T-helper 2 cell treated with Interferon-gamma antibody and Interleukin-4, amounts not matched to agents 5 μg/mL and 100 μg/mL, for 36 hours (primary cell): ENCODE measurements at places on chromosomes 4 and X.
A peak's percentile ranks its signal among the peaks of the same experiment; 100 is the strongest.

DNA sequence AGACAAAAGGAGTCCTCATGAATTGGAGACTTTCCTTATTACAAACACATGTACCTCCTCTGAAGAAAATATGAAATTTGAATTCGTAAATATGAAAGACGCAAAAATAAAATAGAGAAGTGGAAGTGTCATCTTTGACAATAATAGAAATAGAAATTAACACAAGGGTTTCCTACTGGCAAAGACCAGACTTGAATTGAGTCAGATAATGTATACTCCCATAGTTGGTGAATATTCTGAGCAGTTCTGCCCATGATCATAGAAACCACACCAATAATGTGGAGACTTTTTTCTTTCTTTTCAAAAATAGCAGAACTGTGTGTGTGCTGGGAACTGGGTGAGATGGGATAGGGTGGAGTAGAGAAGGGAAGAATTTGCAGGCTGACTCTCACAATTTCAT lies 277.7 kb upstream of the TET2 start:
- DNase-seq: no peak

GRCh38 chrX:112636951-112637581 lies 42.7 kb downstream of the LHFPL1 start:
- DNase-seq: no peak

- no peak for DNase-seq
Measured at GRCh38 chrX:15425024-15425423, 40.8 kb upstream of the VEGFD start.

- no peak for DNase-seq
Measured at GRCh38 chr4:37486166-37486565, 200.0 kb downstream of the RELL1 start.

GRCh38 chrX:44945736-44946135 lies 72.7 kb downstream of the KDM6A start:
- DNase-seq: peak; percentile 4

- no peak for DNase-seq
Measured at GRCh38 chrX:44876086-44876485, 3.1 kb downstream of the KDM6A start.

- DNase-seq: no peak
Measured at GRCh38 chrX:8147226-8147625, 23.8 kb downstream of the VCX2 start.

DNA sequence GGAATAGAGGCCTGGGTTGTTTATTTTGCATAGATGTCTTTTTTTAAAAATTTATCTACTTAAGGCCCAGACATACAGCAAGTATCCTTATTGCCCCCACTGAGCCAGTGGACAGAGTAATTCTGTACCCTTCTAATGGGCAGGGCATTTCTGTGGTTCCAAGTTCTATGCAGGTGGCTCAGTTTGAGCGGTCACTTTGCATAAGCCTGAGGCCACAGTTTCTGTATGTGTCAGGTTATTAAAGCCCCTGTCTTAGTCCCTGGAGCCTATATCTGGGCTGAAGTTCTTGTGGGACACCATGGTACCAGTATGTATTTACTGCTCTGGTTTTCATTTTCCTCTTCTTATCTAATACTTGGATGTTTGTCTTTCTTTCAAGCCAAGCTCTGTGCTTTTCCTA lies 168.8 kb downstream of the MID1IP1 start:
- no peak for DNase-seq

- DNase-seq: no peak
Measured at GRCh38 chr4:64079316-64079715, 329.9 kb downstream of the TECRL start.

DNA sequence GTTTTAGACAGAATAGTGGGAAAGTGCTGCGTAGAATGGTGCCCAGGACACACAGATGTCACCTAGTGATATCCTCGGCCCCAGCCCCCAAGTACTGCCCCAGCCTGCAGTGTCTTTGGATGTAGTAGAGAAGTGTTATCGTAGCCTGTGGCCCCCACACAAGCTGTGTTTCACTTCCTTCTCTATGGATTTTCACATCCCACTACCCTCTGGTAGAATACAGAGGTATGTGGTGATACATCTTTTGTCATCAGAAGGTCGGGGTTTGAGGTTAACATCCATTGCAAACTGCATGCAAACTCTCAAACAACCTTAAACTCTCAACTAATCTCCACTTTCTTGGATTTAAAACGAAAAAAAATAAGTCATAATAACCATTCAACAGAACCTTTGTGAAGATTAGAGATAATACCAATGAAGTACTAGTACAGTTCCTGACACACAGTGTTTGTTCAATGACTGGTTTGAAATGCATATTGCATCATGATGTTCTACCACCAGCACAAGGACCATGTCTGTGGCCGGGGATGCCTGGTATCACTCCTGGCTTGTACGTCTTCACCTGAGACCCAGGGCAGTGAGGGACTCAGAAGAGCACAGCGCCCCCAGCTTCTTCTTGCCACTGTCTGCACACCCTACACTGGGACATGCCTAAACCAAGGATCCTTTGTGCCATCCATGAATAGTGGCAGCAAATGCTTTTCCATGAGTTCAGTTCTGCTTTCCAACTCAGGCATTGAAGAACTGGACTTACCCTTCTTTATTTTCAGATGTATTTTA lies 267.3 kb downstream of the DCTD start:
- DNase-seq: no peak

- no peak for DNase-seq
Measured at GRCh38 chrX:72050011-72050410, 81.7 kb downstream of the RTL5 start.

DNA sequence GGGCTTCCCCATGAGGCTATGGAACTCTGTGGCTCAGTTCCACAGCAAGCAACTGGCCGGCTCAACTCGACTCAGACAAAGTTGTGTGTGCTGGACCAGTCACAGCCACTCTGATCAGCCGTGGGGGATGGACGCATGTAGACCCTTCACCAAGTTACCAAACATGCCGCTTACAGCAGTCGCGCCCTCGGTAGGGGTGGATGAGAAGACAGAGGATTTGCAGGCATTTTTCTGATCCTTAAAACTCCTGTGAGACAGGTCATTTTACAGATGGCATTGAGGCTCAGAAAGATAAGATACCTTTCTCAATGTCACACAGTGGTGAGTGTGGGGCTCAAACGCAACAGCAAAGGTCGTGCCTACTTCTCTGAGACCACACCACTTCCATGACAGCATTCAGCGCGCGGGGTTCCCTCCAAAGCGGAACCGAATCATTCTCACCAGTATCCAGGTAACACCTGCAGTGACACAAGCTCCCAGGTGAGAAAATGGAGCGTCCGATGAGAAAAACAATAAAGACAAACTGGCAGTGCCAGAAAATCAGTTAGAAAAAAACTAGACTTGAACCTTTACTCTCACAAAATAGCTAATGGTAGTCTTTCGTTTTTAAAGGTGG lies 83.6 kb downstream of the RELL1 start:
- DNase-seq: no peak

GRCh38 chr4:40559585-40560465 lies 69.8 kb downstream of the RBM47 start:
- peak; percentile 27 for DNase-seq

- no peak for DNase-seq
Measured at GRCh38 chr4:75584067-75584466, 28.2 kb downstream of the ODAPH start.

DNA sequence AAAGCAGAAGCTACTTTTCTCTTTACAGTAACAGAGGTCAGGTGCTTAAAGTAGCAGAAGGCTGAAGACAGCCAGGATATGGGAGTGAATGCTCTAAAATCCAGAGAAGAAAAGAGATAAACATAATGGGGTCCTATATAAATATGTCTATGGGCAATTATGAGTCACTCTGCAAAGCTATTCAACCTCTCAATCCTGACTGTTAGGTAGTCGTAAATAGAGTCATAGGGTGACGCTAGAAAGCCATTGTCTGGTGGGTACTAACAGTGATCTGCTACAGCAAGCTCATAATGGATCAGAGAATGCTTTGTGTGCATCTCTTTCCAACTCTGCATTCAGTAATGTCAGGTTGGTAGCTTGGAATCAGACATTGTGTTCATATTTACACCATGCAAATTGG lies 53.5 kb upstream of the PDE5A start:
- DNase-seq: no peak

GRCh38 chr4:136741468-136741867 lies 790.8 kb downstream of the PCDH18 start:
- DNase-seq: no peak

DNA sequence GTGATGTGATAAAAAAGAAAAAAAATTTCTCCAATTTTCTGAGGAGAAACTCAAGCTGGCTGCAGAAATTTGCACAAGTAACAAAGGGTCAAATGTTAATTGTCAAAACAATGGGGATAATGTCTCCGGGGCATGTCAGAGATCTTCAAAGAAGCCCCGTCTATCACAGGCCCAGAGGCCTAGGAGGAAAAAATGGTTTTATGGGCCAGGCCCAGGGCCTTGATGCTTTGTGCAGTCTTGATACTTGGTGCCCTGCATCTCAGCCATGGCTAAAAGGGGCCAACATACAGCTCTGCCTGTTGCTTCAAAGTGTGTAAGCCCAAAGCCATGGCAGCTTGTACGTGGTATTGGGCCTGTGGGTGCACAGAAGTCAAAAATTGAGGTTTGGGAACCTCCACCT lies 961.0 kb downstream of the FAM133A start:
- DNase-seq: no peak

GRCh38 chr4:54228546-54228945 lies 547 bp upstream of the PDGFRA start:
- no peak for DNase-seq

DNA sequence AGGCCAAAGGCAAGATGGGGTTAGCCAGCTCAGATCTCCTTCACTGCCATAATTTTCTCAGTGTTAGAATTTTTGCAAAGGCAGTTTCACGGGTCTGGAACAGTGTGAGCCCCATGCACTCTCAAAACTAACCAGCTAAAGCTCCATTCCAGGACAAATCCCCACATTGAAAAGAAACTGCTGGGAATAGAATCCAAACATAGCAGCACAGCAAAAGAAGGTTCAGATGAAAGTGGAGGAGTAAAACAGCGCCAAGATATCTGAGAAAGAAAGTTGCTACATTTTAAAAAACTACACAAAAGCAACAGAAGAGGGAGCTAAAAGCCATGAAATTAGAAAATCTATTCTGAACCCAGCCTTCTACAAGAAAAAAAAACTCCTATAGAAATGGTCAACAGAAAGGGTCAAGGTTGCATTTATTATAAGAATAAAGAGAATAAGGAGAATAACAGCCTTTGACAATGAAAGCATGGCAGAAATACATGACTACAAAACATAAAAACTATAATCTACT lies 39.6 kb upstream of the SLC7A3 start:
- no peak for DNase-seq

- DNase-seq: peak; percentile 57
Measured at GRCh38 chr4:40205259-40206198, 8.7 kb downstream of the RHOH start.

DNA sequence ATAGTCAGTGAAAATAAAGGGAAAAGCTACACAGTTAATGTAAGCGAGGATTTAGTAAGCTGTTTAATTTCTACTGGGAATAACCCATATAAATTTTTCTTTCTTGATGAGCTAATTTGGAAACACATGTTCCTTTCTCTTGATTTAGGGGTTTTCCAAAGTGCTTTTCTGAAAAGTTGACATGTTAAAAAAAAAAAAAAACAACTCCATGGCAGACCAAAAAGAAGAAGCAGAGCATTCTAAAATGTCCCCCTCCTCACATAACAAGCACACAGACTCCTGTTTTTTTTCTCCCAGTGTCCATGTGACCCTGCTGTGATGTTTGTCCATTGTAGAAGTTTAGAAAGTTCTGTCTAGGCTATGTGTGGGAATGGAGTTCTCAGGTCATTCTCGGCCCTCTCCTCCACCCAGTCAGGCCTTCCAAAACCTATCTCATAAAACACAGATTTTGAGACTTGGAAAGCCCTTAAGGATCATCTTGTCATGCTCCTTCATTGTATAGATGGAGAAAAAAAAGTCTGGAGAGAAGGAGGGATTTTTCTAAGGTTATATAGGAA lies 792 bp downstream of the CLIC2 start:
- DNase-seq: no peak

DNA sequence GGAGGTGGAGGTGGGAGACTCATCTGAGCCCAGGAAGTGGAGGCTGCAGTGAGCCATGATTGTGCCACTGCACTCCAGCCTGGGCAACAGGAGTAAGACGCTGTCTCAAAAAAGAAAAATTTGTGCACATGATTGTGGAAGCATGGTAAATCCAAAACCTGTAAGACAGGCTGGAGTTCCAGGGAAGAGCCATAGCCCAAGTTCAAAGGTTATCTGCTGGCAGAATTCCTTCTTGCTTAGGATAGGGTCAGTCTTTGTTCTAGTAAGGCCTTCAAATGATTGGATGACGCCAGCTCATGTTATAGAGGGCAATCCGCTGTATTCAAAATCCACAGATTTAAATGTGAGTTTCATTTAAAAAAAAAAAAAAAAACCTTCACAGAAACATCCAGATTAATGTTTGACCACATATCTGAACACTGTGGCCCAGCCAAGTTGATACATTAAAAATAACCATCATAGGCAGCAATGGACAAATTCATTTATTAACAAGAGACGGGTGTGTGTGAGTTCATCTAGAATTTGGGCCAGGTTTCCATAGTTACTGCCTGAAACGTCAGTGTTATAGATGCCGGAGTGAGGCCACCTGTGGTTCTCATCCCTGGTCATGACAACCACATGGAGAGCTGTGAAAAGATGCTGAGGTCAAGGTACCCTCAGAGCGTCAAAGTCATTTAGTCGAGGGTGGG lies 35.2 kb upstream of the SLC2A9 start:
- DNase-seq: no peak

GRCh38 chr4:89929425-89930159 lies 34.9 kb downstream of the MMRN1 start:
- DNase-seq: no peak

DNA sequence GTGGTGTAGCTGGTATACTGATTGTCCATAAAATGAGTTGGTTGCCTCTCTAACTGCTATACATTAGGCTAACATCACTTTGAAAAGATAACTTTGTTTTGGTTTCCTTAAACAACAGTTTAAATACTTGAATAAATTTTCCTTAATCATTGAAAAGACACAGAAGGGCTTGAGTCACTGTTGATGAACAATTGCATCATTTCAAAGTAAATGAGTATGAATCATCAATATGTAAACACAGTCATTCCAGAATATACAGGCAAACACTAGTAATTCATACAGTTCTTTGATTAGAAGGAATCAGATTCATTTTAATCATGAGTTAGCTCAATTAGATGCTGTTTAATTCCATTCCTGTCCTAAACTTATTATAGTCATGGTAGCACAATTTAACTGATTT lies 160.6 kb downstream of the AFF2 start:
- no peak for DNase-seq

- DNase-seq: no peak
Measured at GRCh38 chrX:71996136-71996535, 85.5 kb downstream of the NHSL2 start.

- DNase-seq: no peak
Measured at GRCh38 chrX:87616371-87616770, 98.8 kb downstream of the KLHL4 start.
